ENCODE measurements at places on chromosomes 2 and 18.

DNA sequence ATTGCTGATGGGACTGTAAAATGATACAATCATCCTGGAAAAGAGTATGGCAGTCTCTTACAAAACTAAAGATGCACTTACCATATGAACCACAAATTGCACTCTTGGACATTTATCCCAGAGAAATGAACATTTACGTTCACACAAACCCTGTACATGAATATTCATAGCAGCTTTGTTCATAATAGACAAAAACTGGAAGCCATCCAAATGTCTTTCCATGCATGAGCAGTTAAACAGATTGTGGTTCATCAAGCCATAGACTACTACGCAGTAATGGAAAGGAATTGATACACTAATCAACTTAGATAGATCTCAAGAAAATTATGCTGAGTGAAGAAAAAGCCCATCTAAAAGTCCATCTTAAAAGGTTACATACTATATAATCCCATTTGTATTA lies 156.1 kb upstream of the SLC39A10 start:
- no peak for DNase-seq

DNA sequence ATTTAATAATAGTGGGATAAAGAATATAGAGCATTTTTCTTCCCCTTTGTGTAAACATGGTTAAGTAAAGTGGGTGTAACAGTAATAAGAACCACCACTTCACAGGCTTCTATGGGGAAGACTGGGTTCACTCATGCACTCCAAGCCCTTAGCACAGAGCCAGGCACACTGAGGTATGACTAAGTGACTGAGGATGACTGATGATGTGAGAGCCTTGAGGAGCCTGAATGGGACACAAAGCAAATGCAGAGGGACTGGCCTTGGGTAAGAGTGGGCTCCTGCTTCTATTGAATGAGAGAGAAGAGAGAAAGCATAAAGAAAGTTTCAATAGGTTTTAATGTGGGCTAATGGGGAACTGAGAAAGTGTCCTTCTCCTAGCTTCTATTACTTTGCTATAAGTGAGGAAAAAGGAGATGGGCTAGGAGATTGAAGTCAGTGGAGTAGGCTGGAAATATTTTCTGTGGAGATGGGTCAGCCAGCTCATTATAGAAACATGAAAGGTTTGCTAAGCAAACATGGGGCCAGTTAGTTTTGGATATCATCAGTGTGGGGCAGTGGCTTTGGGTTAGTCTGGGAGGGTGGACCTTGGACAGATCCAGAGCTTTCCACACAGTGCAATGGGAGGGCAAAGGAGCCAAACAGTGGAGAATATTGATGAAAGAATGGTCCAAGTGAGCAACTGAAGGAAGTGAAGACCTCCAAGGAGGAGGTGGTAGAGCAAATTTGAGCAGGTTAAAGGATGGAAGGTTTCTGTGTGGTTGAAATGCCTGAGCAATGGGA lies 20.6 kb downstream of the IL1F10 start:
- no peak for DNase-seq

- DNase-seq = no peak
Measured at GRCh38 chr18:160831-161570, 2.6 kb downstream of the USP14 start.

GRCh38 chr2:152171718-152172117 lies 3.8 kb downstream of the STAM2 start:
- no peak for DNase-seq

GRCh38 chr2:10835052-10835970 lies 22.7 kb upstream of the PDIA6 start:
- peak; percentile 69 for DNase-seq

DNA sequence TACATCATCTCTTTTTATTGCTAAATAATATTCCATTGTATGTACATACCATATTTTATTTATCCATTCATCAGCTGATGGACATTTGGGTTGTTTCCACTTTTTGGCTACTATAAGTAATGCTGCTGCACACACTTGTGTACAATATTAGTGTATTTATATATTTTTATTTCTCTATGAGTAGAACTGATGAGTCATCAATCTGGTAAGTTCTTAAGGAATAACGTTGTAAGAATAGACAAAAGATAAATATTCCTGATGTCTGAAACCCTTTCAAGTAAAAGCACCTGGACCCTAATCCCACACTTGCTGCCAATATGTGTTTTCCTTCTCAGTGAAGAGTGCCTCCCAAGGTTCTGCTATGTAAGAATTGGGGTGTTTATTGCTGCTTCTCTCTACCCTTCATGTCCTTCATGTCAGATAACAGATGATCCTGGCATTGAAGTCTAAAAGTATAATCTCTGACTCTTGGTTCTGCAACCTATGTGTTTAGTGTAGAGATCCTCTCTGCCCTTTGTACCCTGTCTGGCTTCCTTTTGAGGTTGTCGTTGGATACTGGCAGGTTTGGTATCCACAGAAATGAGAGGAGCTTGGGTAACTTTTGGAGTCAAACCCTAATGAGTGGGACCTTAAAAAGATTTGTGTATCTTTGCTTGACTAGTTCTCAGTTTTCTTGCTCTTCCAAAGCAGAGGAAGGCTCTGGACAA lies 293.0 kb upstream of the EPC2 start:
- no peak for DNase-seq

All from right hindlimb (tissue), 1 donor.